ENCODE measurements at places on chromosomes 1 and 21.

- DNase-seq = no peak
These were observed 7.3 kb upstream of the TINAGL1 start for GRCh38 chr1:31568895-31569595.

DNA sequence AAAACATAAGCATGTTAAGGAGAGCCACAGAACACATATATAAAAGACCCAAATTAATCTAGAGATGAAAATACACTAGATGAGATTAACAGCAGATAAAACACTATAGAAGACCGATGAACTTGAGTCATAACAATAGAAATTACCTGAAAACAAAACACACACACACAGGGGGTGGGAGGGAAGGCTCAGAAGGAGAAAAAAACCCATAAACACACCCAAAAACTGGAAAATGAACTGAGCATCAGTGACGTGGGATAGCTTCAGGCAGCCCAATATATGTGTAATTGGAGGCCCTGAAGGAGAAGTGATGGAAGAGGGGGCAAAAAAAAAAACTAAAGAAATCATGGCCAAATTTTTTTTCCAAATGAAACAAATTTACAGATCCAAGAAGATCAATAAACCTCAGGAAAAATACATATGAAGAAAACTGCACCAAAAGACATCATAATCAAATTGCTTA lies 11.4 kb downstream of the ALDH9A1 start:
- no peak for DNase-seq

GRCh38 chr1:226709953-226710352 lies 29.1 kb downstream of the ITPKB start:
- no peak for DNase-seq

GRCh38 chr1:241641773-241642592 lies 1.8 kb upstream of the CHML start:
- no peak for DNase-seq

DNA sequence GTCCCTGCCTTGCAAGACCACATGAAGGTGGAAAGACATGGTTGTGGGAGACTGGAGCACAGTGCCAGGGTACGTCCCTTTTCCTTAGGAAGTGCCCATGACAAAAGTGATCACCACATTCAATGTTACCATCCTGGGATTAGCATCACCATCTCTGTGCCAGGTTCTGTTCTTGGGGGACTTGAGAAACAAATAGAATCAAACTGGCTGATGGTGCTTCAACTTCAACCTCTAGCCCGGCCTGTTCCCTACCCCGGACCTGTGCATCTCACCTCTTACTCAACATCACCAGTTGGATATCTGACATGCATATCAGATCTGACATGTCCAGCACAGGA lies 153.3 kb downstream of the GRIK3 start:
- no peak for DNase-seq

DNA sequence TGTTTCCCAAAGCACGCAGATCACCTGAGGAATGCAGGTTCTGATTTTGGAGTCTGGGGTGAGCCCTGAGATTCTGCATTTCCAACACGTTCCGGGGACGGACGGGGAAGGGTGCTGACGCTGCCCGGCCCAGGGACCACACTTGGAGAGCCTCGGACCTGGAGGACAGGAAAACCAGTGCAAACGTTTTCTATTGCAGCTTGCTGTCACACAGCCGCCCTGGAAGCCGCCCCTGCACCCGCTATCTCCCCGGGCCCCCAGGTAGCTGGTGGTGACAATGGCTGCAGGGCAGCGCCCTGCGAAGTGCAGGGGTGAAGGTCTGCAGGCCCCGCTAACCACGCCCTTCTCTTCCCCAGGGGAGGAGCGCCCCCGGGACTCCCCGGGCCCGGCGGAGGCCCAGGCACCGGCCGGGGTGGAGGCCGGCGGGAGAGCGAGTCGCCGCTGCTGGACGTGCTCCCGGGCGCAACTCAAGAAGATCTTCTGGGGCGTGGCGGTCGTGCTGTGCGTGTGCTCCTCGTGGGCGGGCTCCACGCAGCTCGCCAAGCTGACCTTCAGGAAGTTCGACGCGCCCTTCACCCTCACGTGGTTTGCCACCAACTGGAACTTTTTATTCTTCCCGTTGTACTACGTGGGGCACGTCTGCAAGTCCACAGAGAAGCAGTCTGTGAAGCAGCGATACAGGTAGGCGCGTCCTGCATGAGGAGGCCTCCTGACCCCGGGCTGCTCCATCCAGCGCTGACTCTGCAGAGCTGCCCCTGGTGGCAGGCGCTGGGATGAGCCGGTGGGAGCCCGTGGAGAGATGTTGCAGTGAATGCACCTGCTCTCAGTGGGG lies 142.0 kb upstream of the COA6 start:
- DNase-seq = no peak

GRCh38 chr21:26597981-26598380 lies 24.9 kb upstream of the CYYR1 start:
- DNase-seq = no peak

DNA sequence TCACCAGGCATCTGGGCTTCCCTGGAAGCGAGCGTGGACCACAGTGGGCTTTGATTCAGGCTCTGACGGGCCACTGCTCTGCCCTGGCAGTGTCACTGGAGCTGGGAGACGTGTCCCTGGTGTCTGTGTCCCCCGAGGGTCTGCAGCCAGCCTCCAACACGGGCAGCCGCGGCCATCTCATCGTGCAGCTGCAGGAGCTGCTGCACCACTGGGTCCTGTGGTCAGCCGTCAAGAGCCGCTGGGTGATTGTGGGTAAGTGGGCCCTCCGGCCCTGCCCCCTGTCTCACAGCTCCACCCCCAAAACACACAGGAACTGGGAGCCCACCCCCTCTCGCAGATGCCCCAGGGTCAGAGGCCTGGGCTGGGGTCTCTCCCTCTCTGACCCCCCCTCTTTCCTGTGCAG lies 40.7 kb downstream of the DISP3 start:
- no peak for DNase-seq

GRCh38 chr1:108190686-108191416 lies 9.3 kb downstream of the SLC25A24 start:
- no peak for DNase-seq

Measured in CD4-positive, alpha-beta T cell treated with Interleukin-15 for 4 hours (primary cell).